ENCODE measurements at places on chromosomes 4 and X. TPM values are rescaled to one million over a fixed set of nuclear protein-coding genes. Genes with fewer than 3 reads are reported as not detected.

GRCh38 chr4:115323106-115323707 is 209.8 kb upstream of the NDST4 start:
- no peak for DNase-seq

DNA sequence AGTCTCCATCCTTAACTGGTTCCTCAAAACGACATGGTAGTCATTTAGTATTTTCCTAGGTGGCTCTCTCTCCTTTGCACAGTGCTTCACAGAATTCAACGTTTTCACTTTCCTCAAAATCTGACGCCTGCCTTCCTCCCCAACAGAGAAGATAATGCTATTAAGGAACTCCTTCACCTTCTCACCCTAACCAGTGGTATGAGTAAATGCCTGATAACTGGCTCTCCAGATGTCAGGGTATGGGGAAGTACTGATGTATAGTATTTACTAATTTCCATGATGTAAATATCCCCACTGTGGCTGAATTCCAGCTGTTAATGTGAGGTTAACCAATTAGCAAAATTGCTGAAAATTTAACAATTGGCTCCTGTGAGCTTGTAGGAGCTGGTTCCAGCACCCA is 28.8 kb upstream of the NSUN7 start:
- no peak for DNase-seq

The PNMA6E gene
- not detected for total RNA-seq

DNA sequence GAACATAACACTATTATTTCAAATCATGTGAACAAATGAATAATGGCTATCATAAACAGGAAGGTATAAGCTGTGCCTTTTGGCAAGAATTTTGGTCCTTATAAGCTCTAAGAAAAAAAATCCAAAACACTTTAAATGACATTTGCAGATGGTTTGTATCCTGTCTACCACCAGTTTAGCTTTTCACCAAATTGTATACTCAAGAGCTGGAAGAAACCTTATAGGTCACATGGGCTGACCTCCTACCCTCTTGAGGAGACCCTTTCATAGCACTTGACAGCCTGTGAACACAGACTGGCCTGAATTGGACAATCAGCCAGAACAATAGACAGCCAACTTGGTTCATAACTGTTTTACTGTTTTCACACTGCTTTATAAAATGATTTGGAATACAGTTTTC is 24.3 kb downstream of the USP26 start:
- no peak for DNase-seq

DNA sequence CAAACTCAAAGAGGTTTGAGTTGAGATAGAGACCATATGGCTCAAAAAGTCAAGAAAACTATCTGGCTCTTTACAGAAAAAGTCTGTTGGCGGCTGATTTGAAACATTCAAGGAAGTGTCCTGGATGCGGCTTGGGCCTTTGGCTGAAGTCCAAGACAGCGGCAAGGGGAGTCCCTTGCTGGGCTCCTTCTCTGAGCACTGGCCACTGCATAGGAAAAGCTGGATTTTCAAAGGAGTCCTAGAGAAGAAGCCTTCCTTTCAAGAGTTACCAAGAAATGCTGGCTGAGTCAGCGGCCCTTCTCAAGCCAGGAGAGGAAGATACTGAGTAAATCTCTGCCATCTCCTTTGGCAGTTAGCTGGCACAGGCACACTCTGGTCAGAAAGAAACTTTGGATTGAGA is 12.1 kb downstream of the APLN start:
- no peak for DNase-seq

DNA sequence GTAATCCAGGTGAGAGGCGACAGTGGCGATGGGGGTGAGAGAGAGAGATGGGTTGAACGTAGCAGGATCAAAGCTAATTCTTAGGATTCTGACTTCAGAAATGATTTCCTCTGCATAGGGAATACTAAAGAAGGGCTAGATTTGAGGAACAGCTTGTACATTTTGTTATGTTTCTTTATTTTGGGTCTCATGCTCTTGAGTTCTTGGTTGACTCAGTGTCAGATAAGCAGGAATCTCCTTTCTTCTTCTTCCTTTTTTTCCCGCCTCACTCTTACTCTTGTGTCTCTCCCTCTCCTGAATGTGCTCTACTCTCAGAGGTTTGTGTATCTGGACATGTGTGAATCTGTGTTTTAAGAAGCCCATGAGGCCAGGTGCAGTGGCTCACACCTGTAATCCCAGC is 36.4 kb downstream of the FAM193A start:
- DNase-seq: no peak

- DNase-seq: no peak
These were observed 30.7 kb upstream of the TMPRSS11E start for GRCh38 chr4:68416591-68416990.

- DNase-seq: no peak
These were observed 29.0 kb downstream of the RNF4 start for GRCh38 chr4:2497931-2498330.

The PPEF2 gene
- not detected for total RNA-seq

The DCX gene
- 0.13 TPM for total RNA-seq

The TSPAN7 gene
- total RNA-seq: 0.13 TPM

The FGF16 gene
- not detected for total RNA-seq

DNA sequence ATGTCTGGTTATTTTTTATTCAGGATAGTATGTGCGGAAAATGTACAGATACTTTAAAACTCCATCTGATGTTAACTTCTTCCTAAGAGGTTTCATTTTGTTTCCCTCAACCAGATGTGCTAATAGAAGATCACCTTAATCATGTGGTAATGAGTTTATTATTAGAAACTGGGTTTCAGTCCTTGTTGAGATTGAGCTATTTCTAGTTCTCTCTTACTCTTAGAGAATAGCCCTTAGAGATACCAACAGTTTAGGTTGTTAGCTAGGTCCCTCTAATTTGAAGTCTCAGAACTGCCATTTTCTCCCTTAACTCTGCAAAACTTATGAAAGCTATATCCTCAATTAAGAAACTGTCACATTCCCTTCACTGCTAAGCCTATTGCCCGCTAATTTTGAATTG is 13.0 kb downstream of the FAM47A start:
- no peak for DNase-seq

The TBC1D9 gene
- 21.7 TPM for total RNA-seq

- DNase-seq: no peak
These were observed 159.3 kb downstream of the ATG4A start for GRCh38 chrX:108250654-108251579.

The ETNPPL gene
- total RNA-seq: not detected

DNA sequence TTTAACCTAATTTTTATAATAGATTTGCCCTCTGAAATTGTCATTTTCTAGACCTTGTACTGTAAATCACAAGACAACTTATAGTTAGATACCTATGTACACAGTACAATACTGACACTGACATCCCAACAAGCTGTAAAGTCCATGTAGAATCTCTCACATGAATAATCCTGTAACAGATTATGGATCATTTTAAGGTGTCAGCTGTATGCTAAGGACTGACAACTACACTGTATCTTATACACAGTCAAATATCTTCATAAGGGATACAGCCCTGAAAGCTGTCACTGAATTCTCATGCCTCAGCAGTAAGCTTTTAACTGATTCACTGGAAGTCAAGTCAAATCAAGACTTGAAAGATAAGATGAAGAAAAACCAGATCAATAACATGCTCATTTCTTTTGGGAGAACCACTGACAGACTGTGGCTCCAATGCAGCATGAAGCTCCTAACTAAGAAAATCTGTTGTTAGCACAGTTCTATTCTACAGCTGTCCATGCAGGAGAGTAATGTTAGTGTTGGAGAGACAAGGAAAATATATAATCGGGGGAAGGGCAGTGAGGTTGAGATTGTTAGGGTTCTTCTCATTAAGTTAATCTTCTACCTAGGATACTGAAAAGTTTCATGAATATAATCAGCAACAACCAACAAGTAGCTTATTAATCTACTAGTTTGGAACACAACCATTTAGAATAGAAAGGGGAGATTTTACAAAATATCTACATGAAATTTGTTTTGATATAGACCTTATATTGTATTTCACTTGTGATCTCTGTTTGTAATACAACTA is 612.0 kb downstream of the PCDH18 start:
- DNase-seq: no peak

DNA sequence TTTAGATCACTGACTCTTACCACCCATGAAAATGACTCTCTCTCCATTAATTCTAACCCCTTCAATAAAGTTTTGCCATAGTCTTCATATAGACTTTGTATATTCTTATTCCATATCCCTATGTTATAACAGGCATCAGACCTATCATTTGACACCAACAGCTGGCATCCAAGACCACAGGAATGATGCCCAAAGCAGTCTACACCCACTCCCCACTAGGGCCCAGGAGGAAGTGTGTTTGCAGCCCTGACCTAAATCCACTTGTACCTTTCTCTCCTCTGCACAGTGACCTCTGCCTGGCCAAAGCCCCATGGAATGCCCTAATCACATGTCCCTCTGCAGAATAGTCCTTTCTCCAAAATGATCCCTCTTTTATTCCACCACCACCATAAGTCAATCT is 219.2 kb downstream of the CBR4 start:
- DNase-seq: no peak

The CYSLTR1 gene
- not detected for total RNA-seq

- no peak for DNase-seq
These were observed 1.8 kb downstream of the WDR44 start for GRCh38 chrX:118347736-118348135.

The TEX28 gene
- not detected for total RNA-seq

The PLAC8 gene
- 154 TPM for total RNA-seq

DNA sequence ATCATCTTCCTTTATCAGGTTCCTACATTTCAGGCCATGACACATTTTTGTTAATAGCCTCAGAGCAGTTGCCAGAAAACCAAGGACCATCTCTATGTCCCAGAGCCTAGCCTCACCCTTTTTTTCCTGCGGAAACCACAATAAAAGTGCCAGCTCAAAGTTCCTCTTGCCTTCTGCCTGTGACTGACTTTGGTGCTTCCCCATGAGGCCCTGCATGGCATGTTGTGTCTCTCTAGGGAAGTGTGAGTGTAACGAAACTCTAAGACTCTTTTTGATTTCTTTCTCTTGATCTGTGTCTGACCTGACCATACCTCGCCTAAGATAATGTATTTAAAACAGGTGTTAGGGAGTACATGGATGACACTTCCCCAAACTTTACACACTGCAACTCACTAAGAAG is 642.3 kb upstream of the BOD1L1 start:
- no peak for DNase-seq

The CENPVL2 gene
- not detected for total RNA-seq

DNA sequence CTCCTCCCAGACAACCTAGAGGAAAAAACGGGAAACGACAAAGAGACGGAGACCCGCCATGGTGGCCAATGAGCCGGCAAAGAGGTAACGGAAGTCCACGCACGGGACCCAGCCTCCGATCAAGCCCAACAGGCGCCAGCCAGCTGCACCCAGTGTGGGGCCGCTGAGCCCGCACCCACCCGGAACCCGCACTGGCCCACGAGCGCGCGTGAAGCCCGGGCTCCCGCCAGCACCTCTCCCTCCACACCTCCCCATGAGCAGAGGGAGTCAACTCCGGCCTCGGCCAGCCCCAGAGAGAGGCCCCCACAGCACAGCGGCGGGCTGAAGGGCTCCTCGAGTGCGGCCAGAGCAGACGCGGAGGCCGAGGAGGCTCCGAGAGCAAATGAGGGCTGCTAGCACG is 14.6 kb upstream of the FMR1 start:
- no peak for DNase-seq

The CACNA1F gene
- total RNA-seq: not detected

DNA sequence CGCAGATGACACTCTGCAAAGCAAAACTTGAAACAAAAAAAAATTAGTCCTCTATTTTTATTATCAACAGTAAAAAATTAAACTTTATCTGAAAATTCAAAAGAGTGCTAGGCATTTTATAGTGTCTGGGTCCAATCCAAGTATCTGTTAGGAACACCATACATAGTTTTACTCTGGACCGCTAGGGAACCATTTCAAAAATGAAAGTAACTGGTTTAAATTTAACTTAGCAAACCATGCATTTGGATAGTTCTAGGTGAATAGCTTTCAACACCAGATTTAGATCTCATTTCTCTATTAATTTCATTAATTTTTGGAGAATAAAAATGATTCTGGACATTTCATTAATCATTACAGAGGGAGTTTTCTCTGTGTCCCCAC is 1.2 kb downstream of the KLKB1 start:
- DNase-seq: no peak

DNA sequence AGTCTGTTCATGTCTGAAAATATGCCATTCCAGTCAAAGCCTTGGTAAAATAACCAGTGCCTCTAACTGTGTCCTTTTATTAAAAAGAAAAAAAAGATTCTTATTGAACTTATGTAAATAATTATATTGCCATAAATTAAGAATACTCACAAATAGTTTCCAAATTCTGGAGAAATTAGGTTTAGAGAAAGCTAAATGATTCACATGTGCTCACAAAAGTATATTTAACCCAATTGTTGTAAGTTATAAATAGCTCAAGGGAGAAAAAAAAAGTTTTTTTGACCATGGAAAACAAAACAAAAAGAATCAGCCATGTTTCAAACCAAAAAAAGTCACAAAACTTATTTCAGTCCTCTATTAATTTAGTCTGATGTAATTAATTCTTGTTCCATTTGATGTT is 25.3 kb upstream of the HERC6 start:
- DNase-seq: no peak

- DNase-seq: peak; percentile 35
These were observed 73.1 kb downstream of the QRFPR start for GRCh38 chr4:121307445-121308327.

DNA sequence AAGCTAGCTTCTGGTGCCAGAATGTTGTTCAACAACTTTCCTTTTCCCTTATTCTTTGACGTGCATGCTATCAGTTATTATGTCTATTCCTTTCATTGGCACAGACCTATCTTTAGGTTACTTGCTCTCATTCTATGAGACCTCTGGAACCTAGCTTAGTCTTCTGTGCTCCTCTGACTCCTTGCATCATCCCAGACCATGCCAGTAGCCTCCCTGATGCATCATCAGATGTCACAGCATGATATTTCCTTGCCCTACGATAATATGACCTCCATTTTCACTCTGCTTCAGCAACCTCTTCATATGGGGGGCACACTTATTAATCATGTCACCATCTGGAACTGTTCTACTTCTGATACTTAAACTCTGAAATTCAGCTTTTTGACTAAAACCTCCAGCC is 37.2 kb downstream of the CLCN5 start:
- no peak for DNase-seq

- DNase-seq: no peak
These were observed 247.2 kb upstream of the MTMR8 start for GRCh38 chrX:64642482-64642881.

All from Panc1 (cell line).